Stimulated activated CD8-positive, alpha-beta memory T cell treated with anti-CD3 and anti-CD28 coated beads, Interleukin-4, amount 100 ng/mL, for 4 hours (primary cell): ENCODE measurements at places on chromosomes 7 and 10.

DNA sequence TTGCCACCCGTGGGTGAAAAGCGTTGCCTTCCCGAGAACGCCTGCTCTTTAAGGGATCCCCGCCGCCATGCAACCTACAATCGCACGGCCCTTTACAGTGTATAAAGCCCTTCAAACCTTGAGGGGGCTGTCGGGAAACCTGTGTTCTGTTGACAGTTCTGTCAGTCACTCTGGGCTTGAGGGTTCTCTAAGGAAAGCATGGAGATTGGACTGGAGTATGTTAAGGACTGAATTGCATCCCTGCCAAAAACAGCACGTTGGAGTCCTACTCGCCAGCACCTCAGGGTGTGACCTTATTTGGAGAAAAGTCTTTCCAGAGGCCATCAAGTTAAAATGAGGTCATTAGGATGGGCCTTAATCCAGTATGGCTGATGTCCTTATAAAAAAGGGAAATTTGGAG lies 70.6 kb downstream of the PFKFB3 start:
- no peak for DNase-seq

- no peak for DNase-seq
Measured at GRCh38 chr10:1552881-1553670, 184.2 kb downstream of the ADARB2 start.

GRCh38 chr7:154699417-154699816 lies 303.5 kb downstream of the PAXIP1 start:
- no peak for DNase-seq

DNA sequence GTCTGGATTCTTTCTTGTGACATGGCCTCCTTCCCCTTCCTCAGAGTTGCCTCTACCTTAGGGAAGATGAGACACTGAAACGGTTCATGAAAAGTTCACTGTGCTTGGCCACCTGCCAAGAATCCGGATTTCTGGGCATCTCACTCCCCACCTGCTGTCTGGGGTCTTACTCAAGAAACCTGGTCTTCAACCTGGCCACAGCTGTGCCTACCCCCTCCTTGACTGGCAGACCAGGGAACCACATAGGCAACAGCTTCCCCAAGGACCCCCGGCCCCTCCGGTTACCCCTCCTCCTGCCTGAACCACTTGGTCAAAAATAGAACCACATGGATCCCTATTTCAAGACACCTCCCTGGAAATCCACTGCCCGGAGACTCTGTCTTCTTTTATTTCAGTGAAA lies 58.7 kb upstream of the NANOS1 start:
- no peak for DNase-seq

GRCh38 chr7:64666663-64667050 lies 724 bp downstream of the ZNF107 start:
- DNase-seq: no peak

- DNase-seq: no peak
Measured at GRCh38 chr10:89283936-89284475, 17.8 kb upstream of the IFIT2 start.

DNA sequence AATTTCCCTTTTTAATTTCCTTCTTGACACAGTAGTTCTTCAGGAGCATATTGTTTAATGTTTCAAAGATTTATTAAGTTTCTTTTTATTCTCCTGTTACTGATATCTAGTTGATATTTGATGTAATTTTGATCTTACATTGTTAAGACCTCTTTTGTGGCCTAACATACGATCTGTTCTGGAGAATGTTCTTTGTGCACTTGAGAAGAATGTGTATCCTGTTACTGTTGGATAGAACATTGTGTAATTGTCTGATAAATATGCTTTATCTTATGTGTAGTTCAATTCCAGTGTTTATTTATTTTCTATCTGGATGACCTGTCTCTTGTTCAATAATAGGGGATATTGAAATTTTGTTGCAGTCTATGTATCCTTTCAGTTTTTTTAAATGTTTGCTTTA lies 106.7 kb downstream of the ITGB1 start:
- DNase-seq: no peak

DNA sequence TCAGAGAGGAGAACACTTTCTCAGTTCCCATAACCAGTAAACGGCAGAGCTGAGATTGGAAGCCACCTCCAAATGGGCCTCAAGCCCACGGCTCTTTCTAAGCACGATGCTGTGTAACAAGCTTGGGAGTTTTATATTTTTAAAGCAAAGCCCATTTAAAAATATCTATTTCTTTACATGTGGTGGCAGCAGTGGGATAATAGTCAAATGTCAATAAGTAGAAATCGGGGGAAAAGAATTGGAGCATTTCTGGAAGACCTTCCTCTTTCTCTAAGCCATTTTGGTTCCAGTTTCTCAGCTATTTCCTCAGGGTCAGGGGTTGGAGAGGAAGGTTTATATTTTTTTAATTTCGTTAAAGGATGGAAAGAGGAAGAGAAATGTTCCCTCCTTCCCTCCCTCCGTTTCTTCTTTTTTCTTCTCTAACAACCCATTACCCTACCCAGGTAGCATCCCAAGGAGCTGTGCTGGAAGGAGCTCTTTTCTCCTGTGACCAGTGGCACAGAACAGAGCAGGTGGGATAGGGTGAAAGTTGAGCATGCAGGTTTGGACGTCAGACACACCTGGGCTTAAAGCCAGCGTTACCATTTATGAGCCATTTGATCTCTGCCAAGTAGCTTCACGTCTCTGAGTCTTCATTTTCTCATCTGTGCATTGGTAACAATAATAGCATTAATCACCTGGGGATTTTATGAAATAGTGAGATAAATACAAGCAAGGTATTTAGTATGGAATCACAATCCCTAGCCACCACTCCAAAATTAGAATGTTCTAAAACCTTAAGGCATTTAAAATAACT lies 515.7 kb downstream of the RPS24 start:
- DNase-seq: no peak

DNA sequence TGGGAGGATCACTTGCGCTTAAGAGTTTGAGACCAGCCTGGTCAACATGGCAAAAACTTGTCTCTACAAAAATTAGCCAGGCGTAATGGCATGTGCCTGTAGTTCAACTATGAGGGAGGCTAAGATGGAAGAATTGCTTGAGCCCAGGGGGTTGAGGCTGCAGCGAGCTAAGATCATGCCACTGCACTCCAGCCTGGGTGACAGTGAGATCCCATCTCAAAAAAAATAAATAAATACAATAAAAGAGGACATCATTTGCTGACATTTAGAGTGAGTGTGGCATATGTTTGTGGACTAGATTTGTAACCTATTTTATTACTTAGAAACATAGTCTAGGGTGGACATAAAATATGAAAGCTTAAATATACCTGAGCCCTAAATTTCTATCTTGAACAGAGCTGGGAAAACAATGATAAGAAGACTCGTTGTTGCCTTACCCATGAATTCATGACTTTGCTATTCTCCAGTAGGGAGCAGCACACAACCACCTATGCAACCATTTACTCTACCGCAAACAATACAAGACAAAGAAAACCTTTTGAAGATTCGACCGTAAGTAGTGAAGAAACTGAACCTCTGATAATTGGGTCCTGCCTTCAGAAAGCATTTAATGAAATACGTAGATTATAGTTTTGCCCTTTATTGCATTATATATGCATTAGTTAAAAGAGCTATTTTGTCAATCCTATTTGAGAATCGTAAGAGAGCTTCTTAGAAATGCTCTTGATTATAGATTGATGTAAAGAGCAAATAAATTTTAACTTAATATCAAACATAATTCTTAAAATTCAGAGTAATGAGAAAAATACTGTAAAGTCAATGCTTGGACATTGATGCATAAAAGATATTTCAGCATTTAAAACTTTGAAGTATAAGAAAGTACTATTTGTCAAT lies 83.5 kb downstream of the GNAT3 start:
- DNase-seq: no peak

DNA sequence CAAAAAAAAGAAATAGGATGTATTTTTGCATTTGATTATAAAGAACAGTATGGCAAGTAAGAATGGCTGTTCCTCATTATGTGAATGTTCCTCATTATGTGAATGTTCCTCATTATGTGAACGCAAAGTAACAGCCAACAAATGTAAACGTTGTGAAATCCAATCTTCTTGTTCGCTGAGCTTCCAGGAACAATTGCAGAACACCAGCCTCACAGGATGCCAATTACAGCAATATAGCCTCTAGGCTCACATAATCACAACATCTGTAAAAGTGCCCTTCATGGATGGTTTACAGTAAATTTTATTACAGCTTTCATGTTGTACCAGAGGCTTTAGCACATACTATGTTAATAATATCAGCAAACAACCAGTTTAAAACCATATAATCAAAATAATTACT lies 71.6 kb downstream of the THSD7A start:
- no peak for DNase-seq

DNA sequence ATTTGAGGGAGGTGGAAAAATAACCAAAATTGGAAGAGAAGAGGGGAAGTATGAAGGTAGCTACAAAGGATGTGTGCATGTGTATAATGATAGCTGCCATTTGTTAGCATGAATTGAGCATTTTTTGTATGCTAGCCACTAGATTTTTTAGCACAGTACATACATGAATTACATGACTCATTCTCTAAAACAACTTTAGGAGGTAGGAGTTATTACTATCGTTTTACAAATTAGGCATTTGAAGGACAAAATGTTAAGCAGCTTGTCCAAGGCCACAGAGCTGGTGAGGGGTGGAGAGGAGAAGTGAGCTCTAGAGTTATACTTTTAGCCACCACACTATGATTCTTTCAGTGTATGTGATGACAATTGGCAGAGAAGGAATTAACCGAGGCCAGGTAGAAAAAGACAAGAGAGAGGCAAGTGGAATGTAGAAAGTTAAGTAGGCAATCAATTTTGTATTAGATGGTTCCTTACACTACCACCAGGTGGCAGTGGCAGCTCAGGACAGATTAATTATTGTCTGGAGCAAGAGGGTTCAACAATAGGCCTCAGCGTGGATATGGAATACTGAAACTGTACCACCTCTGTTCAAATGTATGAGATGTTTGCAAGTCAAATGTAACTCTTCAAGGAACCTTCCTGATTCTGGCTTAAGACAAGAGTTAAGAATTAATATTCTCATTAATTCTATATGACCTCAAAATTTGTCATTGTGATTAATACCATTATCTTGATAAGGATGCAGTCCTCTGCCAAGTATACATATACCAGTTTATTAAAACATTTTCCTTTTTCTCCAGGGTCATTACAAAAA lies 128.0 kb downstream of the MBL2 start:
- no peak for DNase-seq

DNA sequence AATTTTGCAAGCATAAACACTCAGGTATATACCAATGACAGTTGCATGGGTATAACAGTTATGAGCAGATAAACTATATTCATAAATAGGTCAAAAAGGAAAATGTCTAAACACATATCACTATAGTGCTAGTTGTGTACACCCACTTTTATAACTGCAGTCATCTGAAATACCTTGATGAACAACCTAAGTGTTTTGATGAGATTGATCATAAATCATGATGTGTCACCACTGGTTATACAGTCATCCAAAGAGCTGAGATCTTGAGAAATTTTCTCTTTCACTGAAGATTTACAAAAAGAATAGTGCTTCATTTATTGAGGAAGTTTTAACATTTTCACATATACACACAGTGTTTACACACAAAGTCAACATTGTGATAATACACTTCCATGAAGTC lies 78.6 kb upstream of the SLC25A13 start:
- DNase-seq: no peak

- DNase-seq: no peak
Measured at GRCh38 chr7:143419880-143420279, 11.2 kb upstream of the EPHA1 start.

- DNase-seq: no peak
Measured at GRCh38 chr7:126803060-126803665, 449.6 kb downstream of the GRM8 start.

DNA sequence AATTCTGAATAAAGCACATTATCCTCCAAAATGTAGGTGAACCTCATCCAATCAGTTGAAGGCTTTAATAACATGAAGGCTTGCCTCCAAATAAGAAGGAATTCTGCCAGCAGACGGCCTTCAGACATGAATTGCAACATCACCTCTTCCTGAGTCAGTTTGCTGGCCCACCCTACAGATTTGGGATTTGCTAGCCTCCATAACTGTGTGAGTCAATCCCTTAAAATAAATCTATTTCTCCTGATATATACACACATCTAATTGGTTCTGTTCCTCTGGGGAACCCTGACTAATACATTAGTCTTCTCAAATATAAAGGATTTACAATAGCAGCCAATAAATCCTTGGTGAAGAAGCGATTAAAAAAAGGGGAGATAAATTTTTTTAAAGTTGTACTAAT lies 34.8 kb upstream of the OSBPL3 start:
- no peak for DNase-seq

DNA sequence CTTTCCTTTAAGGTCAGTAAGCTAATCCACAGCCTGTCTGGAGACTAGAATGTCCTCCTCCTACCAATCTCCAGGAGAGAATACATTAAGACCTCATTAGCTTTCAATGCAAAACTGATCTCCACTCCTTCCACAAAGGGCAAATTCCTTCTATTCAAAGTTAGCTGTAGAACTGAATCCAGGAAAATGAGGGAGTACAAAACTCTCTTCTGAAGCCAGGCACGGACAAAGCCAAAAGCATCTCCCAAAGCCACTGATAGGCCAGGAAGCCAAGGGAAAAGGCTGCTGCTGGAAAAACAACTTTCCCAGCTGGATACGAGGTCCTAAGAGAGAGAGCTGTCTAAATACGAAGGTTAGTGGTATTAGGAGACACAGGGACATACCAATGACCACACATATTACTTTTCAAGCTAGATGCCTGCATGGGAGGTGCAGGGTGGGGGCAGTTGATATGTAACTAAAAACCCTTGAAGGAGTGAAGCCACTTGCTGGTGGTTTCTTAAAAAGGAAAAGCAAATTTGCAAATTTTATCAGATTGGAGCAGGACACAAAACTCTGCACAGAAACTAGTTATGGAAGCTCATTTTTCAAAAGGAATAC lies 43.6 kb downstream of the MKX start:
- DNase-seq: no peak

DNA sequence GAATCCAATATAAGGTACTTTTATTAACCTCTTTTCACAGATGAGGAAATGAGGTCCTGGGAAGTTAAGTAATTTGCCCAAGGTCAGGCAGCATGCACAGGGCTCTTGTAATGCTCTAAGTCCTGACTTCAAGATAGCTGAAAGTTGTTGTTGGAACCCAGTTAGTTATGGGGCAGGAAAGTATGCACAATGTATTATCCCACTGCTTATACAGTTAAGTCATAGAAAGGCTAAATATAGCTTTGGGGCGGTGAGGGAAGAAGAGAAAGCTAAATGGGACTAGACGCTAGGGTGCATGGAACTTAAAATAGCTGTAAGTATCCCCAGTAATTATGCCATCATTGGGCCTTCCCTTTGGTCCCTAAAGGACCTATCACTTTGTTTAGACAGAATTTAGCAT lies 9.2 kb downstream of the GLCCI1 start:
- DNase-seq: no peak

DNA sequence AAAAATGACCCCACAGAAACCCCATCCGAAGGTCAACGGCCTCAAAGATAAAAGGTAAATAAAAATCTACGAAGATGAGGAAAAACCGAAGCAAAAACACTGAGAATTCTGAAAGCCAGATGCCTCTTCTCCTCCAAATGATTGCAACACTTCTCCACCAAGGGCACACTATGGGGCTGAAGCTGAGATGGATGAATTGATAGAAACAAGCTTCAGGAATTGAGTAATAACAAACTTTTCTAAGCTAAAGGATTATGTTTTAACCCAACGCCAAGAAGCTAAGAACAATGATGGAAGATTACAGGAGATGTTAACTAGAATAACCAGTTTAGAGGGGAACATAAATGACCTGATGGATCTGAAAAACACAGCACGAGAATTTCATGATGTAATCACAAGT lies 127.8 kb downstream of the MACC1 start:
- DNase-seq: no peak

- DNase-seq: no peak
Measured at GRCh38 chr10:59901470-59901869, 4.9 kb downstream of the CCDC6 start.
